ENCODE measurements at places on chromosomes 13 and 19. TPM values are rescaled to one million over a fixed set of nuclear protein-coding genes. Genes with fewer than 3 reads are reported as not detected.

GRCh38 chr13:41848435-41849255, 112.3 kb downstream of the VWA8 start:
- DNase-seq: no peak

GRCh38 chr19:10533646-10534386, 9.9 kb upstream of the ATG4D start:
- no peak for DNase-seq

The SLC17A7 gene
- total RNA-seq: 0.19 TPM

GRCh38 chr13:74645586-74645985, 511.4 kb upstream of the KLF12 start:
- DNase-seq: no peak

- no peak for DNase-seq
Observed at GRCh38 chr19:7917267-7918061, 2.7 kb upstream of the SNAPC2 start.

GRCh38 chr19:14059652-14060155, 2.2 kb downstream of the PALM3 start:
- no peak for DNase-seq

- no peak for DNase-seq
Observed at GRCh38 chr13:76711550-76712182, 174.5 kb downstream of the KCTD12 start.

- DNase-seq: no peak
Observed at GRCh38 chr13:107866941-107867623, 348.3 kb downstream of the LIG4 start.

DNA sequence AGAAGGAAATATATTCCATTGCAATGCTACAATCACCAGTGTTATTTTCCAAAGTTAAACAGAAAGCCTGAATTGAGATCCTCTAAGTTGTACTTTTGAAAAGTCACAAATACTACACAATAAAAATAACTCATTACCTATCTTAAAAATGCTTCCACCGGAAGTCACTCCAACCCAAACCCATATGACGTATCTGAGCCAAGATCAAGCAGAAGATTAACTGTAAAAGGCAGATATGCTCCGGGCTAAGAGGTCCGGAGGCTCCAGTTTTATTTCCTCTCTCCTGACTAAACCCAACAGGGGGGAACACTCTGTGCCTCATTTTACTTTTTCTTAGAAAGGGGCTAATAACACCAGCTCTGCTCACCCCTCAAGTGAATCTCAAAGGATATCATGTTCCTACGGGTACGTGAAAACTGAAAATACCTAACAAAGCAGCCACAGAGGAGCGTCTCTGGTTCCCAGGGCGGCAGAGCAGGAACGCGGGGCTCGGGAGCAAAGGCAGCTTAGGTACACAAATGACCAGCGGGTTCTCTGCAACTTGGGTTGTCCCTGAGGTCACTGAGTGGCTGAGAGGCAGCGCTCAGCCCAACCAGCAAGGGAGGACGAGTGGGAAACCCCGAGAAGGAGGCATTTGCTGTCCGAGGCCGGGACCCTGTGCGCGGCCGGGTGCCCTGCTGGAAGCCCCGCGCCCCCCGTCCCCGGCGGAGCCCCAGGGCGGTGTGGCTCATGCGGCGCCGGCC, 750 bp downstream of the RAB20 start:
- DNase-seq: no peak

GRCh38 chr19:44645407-44646048, 1.8 kb downstream of the PVR start:
- no peak for DNase-seq

GRCh38 chr13:19184176-19184575, 2.6 kb upstream of the TUBA3C start:
- no peak for DNase-seq

The ZNF556 gene
- total RNA-seq: not detected

The SYMPK gene
- 66.7 TPM for total RNA-seq

DNA sequence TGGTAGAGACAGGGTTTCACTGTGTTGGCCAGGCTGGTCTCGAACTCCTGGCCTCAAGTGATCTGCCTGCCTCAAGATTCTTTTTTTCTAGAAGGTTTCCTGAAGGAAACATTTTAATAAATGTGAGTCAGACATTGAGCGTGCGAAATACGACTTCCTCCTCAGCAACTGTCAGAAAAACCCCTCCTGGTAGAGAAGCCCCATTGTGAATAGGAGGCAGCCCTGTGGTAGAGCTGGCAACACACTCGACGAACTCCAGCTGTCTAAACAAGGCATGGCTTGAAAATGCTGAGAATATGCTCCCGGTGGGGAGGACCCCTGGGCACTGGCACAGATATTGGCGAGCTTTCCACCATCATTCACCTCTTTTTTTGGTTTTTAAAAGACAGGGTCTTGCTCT, 9.8 kb downstream of the ZNF333 start:
- no peak for DNase-seq

DNA sequence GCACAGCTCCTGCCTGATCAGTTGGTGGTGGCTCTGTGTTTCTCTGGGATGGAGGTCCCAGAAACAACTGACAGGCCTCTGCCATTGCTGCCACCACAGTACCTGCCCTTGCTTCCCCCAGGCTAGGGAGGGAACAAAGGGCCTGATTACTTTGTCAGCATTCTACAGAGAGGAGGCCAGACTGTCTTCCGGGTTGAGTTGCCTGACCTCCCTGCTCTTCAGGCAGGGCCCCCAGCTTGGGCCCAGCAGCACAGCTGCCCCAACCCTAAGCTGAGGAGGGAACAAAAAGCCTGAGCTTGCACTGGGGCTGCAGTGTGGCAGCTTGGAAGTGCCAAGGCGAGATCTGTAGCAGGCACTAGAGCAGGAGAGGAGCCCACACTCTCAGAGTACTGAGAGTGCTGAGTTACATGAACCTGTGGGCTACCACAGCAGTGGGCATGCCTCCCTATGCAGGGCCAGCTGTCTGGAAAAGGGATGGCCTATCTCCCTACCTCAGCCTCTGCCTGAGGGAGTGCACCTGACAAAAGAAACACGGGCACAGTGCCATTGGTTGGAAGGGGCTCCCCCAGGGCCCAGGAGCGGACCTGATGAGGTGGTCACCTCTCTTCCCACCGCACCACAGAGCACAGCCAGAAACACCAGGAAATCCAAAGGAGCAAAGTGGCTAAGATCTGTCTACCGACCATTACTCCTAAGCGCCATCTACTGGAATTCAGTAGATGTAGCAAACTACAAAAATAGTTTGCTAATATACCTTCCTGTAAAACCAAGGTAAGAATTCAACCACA, 24.4 kb downstream of the SLC25A15 start:
- DNase-seq: no peak

DNA sequence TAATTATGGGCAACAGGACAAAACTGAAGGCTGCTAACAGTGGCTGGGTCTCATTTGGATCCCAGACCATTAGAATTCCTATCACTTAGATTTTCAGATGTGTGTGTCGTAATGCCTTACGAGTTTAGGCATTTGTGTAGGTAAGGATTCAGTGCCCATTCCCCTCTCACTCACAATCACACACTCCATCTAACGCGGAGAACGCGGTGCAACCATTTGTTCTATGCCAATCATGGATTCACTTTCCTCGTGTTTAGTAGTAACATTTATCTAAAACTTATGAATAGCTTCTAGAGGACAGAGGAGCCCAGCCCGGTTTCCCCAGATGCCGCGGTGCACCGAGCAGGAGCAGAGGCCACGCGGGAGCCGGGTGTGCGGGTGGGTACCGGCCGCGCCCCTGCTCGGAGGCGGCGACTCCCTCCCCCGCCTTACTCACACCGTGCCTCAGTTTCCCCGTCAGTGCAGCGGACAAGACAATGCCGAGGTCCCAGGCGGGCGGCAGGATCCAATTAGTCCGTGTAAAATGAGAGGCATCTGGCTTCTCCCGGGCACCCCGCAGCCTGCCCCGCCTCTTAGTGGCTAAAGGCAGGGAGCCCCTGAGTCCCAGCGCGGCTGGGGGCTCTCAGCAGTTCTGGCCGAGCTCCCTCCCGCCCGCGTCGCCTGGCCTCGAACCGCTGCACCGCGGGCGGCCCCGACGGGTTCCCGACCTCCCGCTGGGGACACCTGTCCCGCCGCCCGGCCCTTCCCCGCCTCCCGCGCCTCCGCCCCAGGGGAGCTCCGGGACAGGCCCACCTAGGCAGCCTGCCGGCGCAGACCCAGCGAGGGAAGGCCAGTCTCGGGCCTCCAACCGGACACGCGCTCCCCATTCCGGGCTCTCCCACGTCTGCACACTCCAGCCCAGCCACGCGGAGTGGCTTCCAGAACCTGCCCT, 5.9 kb upstream of the C1QTNF9B start:
- DNase-seq: no peak

- no peak for DNase-seq
Observed at GRCh38 chr19:41940731-41941409, 12.6 kb upstream of the ERFL start.

DNA sequence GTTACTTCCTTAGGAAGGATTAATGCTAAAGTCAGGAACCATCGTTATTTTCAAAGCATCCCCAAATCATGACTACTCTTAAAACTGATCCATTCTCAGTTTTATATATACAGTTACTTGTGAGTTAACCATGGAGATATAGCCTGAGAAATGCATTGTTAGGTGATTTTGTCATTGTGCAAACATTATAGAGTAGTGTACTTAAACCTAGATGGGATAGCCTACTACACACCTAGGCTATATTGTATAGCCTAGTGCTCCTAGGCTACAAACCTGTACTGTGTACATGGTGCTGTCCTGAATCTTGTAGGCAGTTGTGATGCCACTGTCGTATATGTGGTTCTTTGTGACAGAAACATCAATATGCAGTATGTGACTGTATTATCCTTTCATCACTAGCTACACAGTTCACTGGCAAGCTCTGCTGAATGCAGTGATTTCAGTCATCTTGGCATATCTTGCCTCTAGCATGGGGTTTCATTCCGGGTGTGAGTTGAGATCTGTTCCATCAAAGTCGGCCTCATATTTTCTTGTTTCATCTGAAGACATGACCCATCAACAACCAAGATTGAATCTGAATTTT, 45.3 kb downstream of the CDK8 start:
- DNase-seq: no peak

The RASAL3 gene
- total RNA-seq: not detected
